ENCODE measurements at places on chromosomes 5 and 9. TPM values are rescaled to one million over a fixed set of nuclear protein-coding genes. Genes with fewer than 3 reads are reported as not detected.
A peak's percentile ranks its signal among the peaks of the same experiment; 100 is the strongest.

The PIP5K1B gene
- not detected for total RNA-seq

The ENTREP1 gene
- not detected for total RNA-seq

The IL3 gene
- total RNA-seq, result not detected

The LHFPL2 gene
- total RNA-seq, result 17.2 TPM

DNA sequence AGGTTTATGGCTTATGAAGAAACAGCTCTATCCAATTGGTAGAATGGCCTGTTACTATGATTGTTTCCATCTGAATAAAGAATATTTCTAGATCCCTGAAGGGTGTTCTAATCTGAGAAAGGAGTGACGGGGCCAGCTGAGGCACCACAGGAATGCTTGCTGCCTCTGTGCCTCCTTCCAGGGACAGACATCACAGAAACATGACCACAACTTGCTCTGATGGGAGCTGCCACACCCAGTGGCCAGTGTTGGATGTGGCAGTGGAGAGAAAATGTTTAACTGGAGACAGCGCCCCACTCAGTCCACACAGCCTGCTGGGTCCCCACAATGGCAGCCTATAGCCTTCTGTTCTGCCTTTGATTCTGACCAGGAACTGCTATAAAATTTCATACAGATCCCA, 38.6 kb upstream of the TESK1 start:
- H3K36me3 ChIP-seq, result peaks cover 12% of the 10 kb centered on the region
- DNase-seq, result peak; percentile 65
- peaks cover 26% of the 10 kb centered on the region for H3K4me1 ChIP-seq
- peaks cover 11% of the 10 kb centered on the region for H3K27me3 ChIP-seq
- no peak overlapping the region for H3K27ac ChIP-seq

- no peak overlapping the region for H3K27ac ChIP-seq
- no peaks in the 10 kb centered on the region for H3K4me1 ChIP-seq
- peaks cover 28% of the 10 kb centered on the region for H3K27me3 ChIP-seq
- no peak for DNase-seq
- H3K4me3 ChIP-seq, result no peak overlapping the region
Measured at GRCh38 chr5:133323494-133324457, 272.0 kb downstream of the HSPA4 start.

DNA sequence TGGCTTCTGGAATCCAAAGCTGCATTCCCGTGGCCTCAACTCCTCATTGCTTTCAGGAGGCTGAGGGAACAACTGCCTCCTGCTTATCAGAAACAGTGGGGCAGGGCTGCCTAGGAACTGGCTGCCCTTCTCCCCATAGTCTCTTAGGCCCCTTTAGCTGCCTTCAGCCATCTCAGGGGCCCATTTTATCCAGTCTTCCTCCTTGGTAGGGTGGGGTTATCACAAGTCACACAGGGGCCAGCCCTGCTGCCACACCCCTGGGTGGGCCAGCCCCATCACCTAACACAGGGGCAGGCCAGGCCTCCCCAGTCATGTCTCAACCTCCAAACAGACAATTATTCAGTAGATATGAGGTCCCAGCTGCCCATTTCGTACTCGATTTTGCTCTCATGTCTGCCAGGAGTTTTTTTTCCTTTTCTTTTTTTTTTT, 3.9 kb downstream of the ALAD start:
- H3K4me3 ChIP-seq, result no peak overlapping the region
- H3K36me3 ChIP-seq, result no peaks in the 10 kb centered on the region
- peaks cover 40% of the 10 kb centered on the region for H3K4me1 ChIP-seq
- no peak for DNase-seq

- no peak overlapping the region for H3K27ac ChIP-seq
- peaks cover 6% of the 10 kb centered on the region for H3K4me1 ChIP-seq
- no peaks in the 10 kb centered on the region for H3K36me3 ChIP-seq
- no peak for DNase-seq
- H3K4me3 ChIP-seq, result no peak overlapping the region
- peaks cover 3% of the 10 kb centered on the region for H3K27me3 ChIP-seq
Measured at GRCh38 chr9:18215626-18216025, 258.3 kb upstream of the ADAMTSL1 start.

DNA sequence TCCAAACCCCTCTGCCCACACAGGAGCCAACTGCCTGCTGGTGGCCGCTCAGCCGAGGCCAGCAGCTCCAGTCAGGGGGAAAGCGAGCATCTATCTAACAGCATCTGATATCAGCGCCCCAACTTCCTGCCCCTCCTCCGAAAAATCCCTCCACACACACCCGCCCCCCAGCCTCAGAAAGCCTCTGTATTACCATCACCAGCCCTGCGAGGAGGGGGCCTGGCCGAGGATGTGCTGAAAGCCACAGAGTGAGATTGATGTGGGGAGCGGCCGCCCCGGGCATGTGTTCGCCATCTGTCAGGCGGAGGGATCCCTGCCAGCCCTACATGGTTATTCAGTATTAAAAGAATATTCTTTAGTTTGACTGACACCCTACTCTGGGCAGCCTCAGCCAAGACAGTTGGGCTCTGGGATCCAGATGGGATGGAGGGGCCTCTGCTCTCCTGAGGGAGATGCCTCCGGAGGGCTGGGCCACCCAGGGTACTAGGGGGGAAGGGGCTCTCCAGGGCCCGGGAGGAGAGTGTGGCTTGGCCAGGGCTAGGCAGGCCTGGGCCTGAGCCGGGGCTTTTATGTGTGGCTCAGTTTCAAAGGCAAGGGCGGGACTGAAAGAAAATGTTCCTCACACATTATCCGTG, 98.0 kb downstream of the HSD17B3 start:
- H3K4me1 ChIP-seq, result no peaks in the 10 kb centered on the region
- H3K27me3 ChIP-seq, result peaks cover 41% of the 10 kb centered on the region
- no peak for DNase-seq
- H3K4me3 ChIP-seq, result no peak overlapping the region
- H3K27ac ChIP-seq, result no peak overlapping the region

GRCh38 chr9:11002705-11003104, 389.9 kb upstream of the PTPRD start:
- H3K27me3 ChIP-seq, result no peaks in the 10 kb centered on the region
- DNase-seq, result no peak
- no peaks in the 10 kb centered on the region for H3K4me1 ChIP-seq
- H3K27ac ChIP-seq, result no peak overlapping the region

DNA sequence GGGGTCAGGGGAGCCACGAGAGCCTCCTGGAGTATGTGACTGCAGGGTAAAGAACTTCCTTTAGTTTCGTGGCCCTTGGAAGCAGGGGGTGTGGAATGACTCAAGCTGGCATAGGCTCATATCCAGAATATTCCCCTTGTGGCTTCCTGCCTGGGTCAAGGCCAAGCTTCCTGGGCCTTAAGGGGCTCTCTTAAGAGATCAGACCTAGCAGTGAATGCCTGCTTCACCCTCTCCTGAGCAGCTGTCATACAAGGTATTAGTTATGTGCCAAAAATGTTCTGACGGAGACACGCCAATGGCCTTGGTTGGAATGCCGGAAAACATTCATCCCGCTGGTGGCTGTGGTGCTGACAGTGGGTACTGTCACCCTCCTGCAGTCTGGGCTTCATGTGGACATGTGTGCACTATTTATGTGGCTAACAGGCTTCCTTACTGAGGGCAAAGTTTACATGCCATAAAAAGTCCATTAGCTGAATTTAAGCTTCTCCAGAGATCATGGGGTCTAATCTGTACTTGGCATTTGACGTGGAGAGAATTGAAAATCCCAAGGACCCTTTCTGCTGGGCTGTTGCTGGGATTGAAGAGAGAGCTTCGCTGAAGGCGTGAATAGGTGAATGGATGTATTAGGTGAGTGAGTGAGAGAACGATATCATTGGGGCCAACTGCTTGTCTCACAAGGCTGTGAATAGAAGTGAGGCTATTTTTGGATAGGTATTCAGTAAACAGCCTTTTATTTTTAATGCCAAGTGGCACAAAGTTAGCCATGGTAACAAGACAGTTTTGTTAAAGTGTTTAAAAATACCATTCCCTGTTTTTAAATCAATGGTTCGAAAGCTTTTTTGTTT, 156.8 kb downstream of the MACROH2A1 start:
- H3K4me1 ChIP-seq, result peaks cover 72% of the 10 kb centered on the region
- no peaks in the 10 kb centered on the region for H3K27me3 ChIP-seq
- H3K36me3 ChIP-seq, result peaks cover 5% of the 10 kb centered on the region
- peak overlapping the region; percentile 89 for H3K27ac ChIP-seq

- H3K4me1 ChIP-seq, result no peaks in the 10 kb centered on the region
- no peaks in the 10 kb centered on the region for H3K27me3 ChIP-seq
- H3K36me3 ChIP-seq, result no peaks in the 10 kb centered on the region
- H3K27ac ChIP-seq, result no peak overlapping the region
- no peak overlapping the region for H3K4me3 ChIP-seq
- DNase-seq, result no peak
Measured at GRCh38 chr5:110441035-110441434, 285.4 kb downstream of the TMEM232 start.
